ENCODE measurements at places on chromosomes 2 and 18.

DNA sequence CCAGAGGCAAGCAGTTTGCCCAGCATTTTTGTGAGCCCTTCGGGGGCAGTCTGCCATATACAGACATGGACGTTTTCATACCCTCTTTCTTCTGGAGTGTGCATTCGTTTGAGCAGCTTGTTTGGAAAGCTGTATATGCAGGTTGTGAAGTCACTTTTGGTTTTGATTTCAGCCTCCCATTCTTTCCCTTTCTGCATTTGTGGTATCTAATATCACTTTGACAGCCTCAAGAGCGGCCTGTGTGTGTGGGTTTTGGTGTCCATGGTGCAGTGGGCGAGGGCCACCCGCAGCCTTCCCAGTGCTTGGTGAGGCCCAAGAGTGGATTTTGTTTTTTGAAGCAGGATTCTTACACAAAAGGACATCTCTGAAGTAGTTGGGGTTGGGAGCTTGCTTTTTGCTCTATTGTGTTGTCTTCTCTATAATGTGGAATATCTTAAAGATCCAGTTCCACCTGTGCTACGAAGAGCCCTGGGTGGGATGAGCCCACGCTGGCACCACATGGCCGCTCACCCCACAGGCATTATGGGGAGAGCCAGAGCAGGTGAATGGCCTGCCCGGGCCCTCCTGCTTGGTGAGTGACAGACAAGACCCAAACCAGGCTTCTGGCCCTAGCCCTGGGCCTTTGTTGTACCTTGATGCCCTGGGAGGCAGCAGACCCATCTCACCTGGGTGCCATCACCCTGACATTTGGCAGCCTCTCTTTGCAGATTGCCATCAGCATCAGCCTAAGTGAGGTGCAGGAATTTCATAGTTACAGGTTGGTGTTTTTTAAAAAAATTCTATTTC, 29.5 kb downstream of the INPP4A start:
- DNase-seq, result no peak

GRCh38 chr2:167749660-167750059, 497.7 kb downstream of the STK39 start:
- DNase-seq, result no peak

GRCh38 chr2:24513281-24514071, 22.4 kb downstream of the NCOA1 start:
- no peak for DNase-seq

- no peak for DNase-seq
Observed at GRCh38 chr18:52667463-52668065, 327.6 kb downstream of the DCC start.

GRCh38 chr18:79394534-79395307, 1.0 kb upstream of the NFATC1 start:
- DNase-seq, result no peak

GRCh38 chr2:136207665-136208064, 89.7 kb upstream of the CXCR4 start:
- DNase-seq, result no peak

Measured in stimulated activated CD8-positive, alpha-beta memory T cell treated with anti-CD3 and anti-CD28 coated beads, Interleukin-4, amount 100 ng/mL, for 1 hour (primary cell).